Right atrium auricular region (tissue), 2 donors: ENCODE measurements at places on chromosomes 6 and 20.

GRCh38 chr6:65524232-65524631 is 182.8 kb downstream of the EYS start:
- DNase-seq, result no peak

GRCh38 chr20:46330072-46330763 is 21.9 kb upstream of the CDH22 start:
- no peak for DNase-seq

DNA sequence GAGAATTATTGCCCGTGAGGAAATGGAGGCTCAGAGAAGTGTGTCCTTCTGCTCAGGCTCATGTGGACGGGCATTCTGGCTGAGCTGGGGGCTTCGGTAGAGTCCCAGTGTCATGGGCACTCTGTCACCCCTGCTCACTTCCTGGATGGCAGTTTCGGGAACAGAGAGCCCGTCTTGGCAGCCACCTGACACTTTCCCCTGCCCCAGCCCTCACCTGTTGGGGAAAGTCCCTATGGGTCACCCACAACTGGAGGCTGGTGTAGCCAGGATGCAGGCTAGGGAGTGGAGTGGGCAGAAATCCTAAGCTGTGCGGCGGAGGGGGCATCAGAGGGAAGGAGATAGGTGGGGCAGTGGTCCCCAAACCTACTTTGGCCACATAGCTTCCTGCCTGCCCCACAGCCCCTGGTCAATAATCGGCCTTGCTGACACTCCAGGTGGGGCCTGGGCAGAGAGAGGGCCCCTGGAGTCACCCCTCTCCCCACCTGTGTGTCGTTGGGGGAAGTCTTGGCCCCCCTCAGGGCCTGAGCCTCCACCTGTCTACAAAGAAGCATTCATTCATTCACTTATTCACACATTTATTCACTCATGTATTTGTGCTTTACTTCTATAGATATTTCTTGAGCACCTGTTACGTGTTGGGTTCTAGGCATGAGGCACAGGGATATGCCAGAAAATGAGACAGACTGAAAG is 40.5 kb downstream of the SNAI1 start:
- no peak for DNase-seq

GRCh38 chr6:33415831-33416230 is 2.1 kb downstream of the CUTA start:
- DNase-seq, result no peak

GRCh38 chr6:95094751-95095663 is 482.3 kb upstream of the MANEA start:
- DNase-seq, result no peak

- DNase-seq, result no peak
Observed at GRCh38 chr6:117317261-117317660, 51.9 kb downstream of the VGLL2 start.

GRCh38 chr20:25247000-25247517 is 826 bp upstream of the PYGB start:
- DNase-seq, result peak; percentile 81

DNA sequence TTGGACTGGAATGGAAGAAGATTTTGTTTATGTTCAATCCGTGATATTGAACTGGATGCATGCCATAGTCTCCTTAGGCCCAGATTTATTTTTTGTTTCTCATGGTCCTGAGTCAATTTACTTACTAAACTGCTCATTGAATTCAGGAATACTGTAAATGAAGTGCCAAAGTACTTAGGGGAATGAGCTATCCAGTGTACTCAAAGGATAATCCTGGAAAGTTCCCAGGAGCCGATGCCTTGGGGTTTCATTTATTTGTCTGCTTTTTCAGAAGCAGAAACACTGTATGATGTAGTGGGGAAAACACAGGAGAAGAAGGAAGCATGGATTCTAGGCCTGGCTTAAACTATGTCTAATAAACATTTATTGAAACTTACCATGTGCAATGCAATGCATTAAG is 56.1 kb upstream of the THEMIS start:
- DNase-seq, result no peak

DNA sequence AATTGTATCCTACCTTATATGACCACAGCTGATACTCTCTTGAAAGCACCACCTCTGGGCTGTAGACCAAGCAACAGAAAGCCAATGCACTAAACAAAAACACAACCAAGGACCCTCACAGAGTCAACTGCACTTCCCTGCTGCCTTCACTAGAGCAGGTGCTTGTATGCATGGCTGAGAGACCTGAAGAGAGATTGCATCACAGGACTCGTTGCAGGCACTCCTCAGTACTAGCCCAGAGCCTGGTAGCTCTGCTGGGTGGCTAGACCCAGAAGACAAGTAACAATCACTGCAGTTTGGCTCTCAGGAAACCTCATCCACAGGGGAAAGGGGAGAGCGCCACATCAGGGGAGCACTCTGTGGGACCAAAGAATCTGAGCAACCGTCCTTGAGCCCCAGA is 521.6 kb upstream of the IMPG1 start:
- no peak for DNase-seq

DNA sequence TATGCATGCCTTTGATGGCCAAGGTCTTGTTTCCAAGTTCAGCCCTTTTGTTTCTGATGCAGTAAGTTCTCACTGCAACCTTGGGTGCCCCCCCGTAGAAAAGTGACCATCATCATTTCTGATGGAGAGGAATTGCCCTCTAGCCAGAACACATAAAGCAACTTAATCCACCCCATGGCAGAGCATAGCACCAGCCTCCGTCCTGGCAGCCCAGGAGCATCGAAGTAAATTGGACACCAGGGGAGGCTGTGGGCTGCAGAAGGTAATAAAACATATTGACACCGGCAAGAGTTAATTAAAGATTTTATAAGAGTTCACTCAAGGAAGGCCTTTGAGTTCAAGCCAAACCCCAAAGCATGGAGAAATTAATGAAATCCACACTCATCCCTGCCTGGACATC is 39.2 kb upstream of the CST7 start:
- DNase-seq, result no peak

GRCh38 chr6:14083751-14084150 is 33.8 kb upstream of the CD83 start:
- no peak for DNase-seq

DNA sequence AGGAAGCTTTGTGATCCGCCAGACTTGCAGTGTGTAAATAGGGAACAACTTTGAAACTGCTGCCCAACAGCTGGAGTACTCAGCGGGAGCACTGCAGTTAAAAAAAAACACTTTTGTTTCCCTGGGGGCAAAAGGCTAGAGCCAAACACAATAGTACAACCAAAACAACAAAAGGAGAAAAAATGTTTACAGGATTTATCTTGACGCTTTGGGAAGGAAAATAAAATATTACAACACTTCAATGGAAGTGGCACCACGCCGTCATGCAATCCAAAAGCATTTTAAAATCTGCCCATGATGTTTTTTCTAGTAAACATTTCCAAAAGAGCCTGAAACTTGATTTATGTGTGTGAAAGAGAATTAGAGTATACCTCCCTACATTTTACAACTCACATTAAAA is 26.0 kb downstream of the PTPRK start:
- no peak for DNase-seq

- DNase-seq, result no peak
Observed at GRCh38 chr20:62860924-62861691, 514 bp downstream of the TCFL5 start.

- no peak for DNase-seq
Observed at GRCh38 chr6:132365281-132365907, 35.9 kb downstream of the MOXD1 start.

- no peak for DNase-seq
Observed at GRCh38 chr6:17448165-17448564, 54.8 kb downstream of the CAP2 start.

- DNase-seq, result no peak
Observed at GRCh38 chr20:19008497-19008896, 194.9 kb downstream of the SCP2D1 start.

GRCh38 chr20:56769921-56770600 is 141.0 kb downstream of the TFAP2C start:
- no peak for DNase-seq

DNA sequence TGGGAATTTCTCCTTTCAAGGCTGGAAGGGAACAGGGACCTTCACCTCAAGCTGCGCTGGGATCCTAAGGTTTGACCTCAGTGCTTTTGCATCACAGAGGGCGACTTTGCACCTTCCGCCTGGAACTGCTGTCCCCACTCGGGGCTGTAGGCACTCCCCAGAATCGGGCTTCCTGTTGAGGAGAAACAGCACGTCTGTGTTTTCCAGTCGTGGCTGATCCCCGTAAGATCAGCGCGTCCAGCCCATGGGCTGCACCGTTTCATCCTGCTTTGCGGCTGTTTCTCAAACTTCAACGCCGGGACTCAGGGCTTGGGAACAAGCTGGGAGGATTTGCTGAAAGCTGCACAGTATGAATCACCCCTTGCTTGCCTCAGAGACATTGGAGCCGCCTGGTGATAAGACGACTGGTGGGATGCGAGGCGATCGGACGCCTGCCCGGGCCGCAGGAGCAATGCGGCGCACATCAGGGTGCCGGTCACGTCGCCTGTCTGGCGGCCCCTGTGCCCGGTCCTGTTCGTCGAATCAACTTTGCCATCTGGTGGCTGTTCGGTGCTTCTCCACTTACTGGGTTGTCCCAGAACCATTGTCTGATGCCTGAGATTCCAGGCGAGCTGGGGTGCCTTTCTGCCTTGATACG is 53.6 kb upstream of the FRMD1 start:
- peak; percentile 66 for DNase-seq

DNA sequence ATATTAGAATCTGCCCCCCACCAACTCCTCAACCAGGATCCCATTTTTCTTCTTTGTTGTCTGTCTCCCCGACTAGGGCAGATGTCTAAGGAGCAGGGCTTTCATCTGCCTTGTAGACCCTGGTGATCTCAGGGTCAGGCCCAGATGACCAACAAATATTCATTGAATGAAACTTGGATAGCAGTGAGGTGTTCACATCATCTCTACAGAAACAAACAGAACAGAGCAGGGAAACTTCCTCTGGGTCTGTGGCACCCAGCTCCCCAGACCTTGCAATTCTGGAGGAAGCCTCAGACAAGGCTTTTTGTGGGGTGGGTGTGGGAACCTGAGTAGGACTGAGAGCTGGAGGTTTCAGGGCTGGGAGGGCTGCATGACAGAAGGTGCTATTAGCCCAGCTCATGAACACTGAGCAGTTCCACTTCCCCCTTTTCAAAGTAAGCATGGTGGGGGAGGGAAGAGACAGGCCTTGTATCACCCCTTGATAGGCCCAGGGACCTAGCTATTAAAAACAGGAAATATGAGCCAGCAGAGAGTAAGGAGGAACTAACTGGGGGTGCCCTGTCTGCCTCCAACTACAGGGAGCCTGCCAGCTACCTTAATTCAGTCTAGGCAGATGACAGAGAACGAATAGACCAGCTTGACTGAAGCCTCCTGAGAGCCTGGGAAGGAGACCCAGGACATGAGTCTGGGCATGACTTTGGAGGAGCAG is 37.3 kb upstream of the TOP1 start:
- no peak for DNase-seq

- DNase-seq, result no peak
Observed at GRCh38 chr6:111993342-111993741, 60.6 kb upstream of the CCN6 start.

DNA sequence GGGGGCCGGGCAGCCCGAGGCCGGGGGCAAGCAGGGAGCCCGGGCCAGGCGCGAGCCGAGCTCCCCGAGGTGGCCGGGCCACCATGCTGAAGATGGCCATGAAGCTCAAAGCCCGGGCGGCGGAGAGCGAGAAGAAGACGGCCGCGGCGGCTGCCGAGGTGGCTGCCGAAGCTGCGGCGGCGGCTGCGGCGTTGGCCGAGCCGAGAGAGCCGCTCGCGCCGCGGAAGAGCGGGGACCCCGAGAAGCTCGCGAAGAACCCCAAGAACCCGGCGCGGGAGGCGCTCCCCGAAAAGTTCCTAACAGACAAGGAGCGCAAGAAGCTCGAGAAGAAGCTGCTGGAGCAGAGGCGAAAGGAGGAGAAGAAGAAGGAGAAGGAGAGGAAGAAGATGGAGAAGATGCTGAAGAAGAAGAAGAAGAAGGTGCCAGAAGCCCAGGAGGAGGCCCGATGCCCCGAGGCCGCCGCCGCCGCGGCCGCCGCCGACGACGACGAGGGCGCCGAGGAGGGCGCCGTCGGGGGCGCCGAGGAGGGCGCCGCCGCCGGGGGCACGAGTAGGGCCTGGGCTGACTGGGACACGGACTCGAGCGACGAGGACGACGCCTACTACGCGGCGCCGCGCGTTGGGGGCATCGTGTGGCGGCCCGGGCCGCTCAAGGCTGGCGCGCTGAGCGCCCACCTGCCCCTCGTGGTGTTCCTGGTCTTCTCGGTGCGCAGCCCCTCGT is 37.4 kb downstream of the GNAS start:
- DNase-seq, result no peak

DNA sequence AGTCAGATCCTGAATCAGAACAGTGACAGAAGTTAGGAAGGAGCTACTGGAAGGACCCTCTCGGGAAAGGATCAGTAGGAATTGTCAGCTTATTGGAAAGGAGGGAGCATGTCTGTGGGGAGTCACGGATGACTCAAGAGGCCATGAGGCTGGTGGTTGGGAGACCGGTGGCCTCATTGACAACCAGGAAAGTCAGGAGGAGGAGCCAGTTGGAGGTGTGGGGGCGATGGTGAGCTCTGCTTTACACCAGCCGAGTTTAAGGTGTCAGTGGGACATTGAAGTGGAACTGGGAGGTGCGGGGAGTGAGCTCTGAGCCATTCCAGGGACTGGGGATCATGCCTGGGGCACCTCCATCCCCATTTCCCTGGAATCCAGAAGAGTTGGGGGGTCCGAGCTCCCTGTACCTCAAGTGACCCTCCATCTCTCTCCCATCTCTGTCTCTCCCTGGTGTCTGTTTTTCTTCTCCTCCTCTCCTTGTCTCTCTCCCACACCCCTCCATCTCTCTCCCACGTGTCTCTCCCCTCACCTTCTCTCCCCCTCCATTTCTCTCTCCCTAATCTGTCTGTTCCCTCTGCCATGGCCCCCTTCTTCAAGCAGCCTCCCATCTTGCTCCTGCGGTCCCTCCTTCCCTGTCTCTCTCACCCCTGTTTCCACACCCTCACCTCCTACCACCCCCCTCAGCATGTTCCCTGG is 14.3 kb upstream of the ZBTB9 start:
- no peak for DNase-seq
